CD4-positive, alpha-beta T cell treated with Interleukin-6 at 100 ng/mL for 8 hours (primary cell): ENCODE measurements at places on chromosomes 12 and 14.

DNA sequence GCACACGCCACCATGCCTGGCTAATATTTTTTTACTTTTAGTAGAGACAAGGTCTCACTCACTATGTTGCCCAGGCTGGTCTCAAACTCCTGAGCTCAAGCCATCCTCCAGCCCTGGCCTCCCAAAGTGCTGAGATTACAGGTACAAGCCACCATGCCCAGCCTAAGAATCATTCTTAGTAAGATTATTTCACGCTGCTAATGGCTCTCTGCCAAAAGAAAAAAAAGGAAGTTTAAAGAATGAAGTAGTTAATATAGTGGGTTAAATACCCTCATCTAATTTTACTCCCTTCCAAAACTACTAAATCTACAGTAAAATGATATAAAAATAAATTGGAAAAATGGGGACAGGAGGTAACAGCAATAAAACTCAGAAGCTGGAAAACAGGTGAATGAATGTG is 2.6 kb downstream of the ETFRF1 start:
- DNase-seq, result no peak

DNA sequence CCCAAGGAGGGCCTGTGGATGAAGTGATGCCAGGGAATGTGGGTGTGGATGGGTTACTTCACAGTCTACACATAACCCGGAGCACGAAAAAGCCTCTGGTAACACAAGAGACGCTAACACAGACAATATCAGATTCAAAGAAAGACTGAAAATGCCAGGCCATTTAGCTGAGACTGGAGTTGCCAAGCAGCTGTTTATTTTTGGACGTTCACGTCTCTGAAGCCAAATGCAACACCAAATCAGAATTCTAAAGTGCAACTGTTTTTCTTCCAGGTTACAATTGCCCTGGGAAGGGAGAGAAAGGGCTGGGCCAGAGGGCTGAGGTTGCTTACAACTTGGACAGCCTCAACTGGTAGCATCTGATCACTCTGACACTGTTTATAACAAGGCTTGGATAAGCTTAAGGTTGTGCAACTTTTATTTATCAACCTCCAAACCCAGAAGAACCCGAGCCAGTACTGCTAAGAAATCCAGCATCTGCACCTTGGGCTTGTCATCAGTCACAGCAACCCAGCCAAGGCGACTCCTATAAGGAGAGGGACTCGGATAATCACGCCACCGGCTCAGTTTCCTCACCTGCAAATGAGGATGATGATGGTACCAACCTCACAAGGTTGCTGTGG is 24.8 kb downstream of the NUAK1 start:
- no peak for DNase-seq

- DNase-seq, result no peak
Observed at GRCh38 chr12:6333566-6333965, 8.3 kb downstream of the TNFRSF1A start.

DNA sequence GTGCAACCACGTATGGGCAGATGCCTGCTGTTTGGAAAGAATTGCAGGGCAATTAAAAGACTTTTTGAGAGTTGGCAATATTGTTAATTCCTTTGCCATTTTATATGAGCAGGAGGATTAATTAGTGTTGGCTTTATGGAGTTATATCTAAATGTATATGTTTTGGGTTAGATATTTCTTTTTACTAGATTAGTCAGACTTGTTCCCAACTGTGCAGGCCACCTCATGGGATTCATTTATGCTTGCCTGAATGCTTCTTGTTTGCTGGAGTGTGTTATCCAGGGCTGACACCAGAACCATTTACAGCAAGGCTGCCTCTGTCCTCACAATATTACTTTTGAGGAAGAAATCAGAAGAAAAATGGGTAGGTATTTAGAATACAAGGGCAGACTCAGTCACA is 192.5 kb downstream of the KTN1 start:
- no peak for DNase-seq

GRCh38 chr12:45585522-45586230 is 143.8 kb upstream of the ARID2 start:
- no peak for DNase-seq
